ENCODE measurements at places on chromosomes 2 and 18.

DNA sequence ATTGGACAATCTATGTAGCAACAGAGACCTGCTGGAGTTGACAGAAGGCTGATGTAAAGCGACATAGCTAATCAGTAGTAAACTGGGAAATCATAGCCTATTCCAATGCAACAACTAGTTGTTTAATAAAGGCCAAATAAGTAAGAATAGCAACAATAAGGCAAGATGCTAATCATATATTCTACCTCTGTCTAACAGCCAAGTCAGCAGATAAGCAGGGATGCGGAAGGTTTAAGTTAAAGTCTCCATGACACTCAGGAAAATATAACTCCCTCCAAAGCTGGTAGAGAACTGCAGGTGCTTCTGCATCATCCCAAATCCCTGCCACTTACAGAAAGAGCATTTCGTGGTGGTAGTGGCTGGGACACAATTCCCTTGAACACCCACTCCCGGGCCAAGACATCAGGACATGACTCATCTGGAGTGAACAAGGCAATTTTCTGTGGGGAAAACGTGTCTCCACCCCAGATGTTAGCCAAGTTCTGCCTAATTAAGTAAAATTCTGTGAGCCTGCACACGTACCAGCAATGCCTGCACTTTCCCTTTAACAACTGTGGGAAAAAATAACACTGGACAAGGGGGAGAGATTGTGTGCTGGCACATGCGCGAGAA lies 413.6 kb upstream of the ID2 start:
- no peak for DNase-seq

- no peak for DNase-seq
These were observed 23.4 kb downstream of the LCLAT1 start for GRCh38 chr2:30470426-30470825.

GRCh38 chr18:42184685-42185477 lies 229.8 kb downstream of the PIK3C3 start:
- no peak for DNase-seq

- DNase-seq: no peak
These were observed 703.4 kb upstream of the LINC00305 start for GRCh38 chr18:64852281-64852680.

GRCh38 chr2:172100935-172101820 lies 1.5 kb downstream of the DLX2 start:
- DNase-seq: no peak

GRCh38 chr2:32905270-32905669 lies 41.5 kb upstream of the LTBP1 start:
- DNase-seq: no peak

DNA sequence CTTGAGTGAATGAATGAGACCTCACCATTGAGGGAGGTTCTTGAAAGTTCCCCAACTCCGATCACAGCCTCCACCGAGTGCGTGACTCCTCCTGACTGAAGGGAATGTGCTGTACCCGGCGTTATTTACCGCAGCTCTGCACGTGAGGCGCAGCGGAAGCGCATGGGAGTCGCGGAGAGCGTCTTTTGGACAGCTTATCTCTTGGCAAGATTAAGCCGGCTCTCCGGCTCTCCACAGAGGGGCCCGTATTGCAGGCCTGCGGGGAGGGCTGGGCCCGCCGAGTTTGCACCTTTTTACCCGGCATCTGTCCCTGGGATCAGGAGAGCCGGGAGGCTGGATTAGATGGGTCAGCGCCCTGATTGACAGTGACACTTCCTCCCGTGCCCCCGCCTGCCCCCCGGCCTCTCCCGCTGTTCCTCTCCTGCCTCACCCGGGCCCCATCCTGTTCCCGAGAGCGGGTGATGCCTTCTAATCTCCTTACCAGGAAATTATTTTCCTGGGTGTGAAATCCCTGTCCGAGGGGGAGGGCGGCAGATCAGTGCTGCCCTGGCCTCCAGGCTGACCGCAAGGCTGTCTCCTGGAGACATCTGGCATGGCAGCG lies 176.3 kb downstream of the INHBB start:
- DNase-seq: no peak

DNA sequence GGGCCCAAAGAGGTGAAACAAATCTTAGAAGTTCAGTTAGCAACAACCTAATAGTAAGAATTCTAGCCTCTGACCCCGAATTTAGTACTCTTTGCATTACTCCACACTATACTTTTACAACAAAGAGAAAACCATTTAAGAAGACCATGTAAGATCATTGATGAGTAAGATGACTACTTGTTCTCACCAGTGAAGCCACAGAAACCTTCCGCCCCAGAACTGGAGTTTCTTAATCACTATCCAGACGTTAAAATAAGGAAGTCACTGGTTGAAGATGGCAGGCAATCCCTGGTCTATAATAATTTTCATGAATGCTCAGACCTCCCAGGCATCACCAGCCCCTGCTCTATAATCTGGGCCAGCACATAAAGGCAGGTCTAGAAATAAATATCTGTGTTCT lies 95.0 kb downstream of the TMEM163 start:
- DNase-seq: no peak

GRCh38 chr2:9405636-9406035 lies 17.7 kb downstream of the ITGB1BP1 start:
- DNase-seq: peak; percentile 28

DNA sequence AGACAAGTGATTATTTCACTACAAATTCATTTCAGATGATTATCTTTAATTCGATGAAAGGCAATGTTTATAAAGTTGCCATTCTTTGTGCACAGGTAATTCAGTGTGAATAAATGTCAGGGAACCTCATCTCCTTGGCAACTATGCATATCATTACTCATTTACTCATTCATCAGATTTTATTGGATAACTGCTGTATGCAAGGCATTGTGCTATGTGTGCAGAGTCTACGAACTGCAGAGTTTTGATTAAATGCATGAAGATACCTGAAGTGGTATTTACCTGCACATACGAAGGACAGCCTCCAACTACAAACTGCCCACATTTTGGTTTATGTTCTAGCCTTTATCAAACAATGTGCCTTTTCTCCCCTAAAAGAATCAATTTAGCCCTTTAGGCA lies 3.5 kb downstream of the RND3 start:
- DNase-seq: no peak

DNA sequence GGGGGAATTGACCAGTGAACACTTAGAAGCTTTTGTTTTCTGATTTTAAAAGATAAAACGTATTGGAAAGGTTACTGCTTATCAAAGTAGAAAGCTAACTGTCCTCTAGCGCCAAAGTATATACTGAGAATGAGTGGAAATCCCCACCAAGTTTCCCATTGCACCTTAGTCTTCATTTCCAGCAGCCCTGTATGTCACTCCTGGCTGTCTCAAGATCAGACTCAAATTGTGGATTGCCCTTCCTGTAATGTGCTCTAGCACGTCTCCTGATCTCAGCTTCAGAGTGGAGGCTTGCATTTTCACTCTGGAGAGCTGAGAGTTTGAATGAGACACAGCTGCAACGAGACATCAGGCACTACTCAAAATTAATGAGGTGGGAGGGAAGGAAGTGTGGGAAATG lies 26.6 kb downstream of the MFF start:
- no peak for DNase-seq

DNA sequence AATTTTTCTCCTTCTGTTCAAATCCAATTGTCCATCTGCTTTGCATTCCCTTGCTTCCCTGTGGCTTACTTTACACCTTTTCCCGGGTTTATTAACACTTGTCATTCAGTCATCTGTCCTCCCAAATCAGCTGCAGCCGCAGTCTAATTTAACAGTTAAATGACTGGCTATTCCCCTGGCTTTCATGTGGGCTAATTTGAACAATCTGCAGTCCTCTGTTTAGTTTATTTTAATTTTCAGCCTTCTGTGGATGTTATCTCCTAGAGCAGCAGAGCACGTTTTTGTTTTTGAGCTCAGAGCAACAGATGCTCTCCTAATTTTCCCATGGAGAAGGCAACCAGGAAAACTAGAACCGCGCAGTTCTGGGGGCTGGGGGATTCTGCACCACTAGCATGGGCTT lies 55.0 kb downstream of the MEP1B start:
- DNase-seq: no peak
